Left ventricle myocardium inferior (tissue), 1 donor: ENCODE measurements at places on chromosomes 11 and 22. TPM values are rescaled to one million over a fixed set of nuclear protein-coding genes. Genes with fewer than 3 reads are reported as not detected.

GRCh38 chr11:2447951-2448650 is 3.3 kb downstream of the KCNQ1 start:
- H3K36me3 ChIP-seq: no peaks in the 10 kb centered on the region
- peak overlapping the region; percentile 66 for H3K4me3 ChIP-seq
- H3K27ac ChIP-seq: peak overlapping the region; percentile 58
- H3K27me3 ChIP-seq: peaks cover 31% of the 10 kb centered on the region
- DNase-seq: no peak

SEC14L6 gene
- total RNA-seq: not detected

GRCh38 chr22:43681731-43682360 is 130.3 kb downstream of the EFCAB6 start:
- H3K27ac ChIP-seq: no peak overlapping the region
- H3K36me3 ChIP-seq: no peaks in the 10 kb centered on the region
- H3K27me3 ChIP-seq: no peaks in the 10 kb centered on the region
- no peaks in the 10 kb centered on the region for H3K4me1 ChIP-seq
- H3K4me3 ChIP-seq: no peak overlapping the region

DNA sequence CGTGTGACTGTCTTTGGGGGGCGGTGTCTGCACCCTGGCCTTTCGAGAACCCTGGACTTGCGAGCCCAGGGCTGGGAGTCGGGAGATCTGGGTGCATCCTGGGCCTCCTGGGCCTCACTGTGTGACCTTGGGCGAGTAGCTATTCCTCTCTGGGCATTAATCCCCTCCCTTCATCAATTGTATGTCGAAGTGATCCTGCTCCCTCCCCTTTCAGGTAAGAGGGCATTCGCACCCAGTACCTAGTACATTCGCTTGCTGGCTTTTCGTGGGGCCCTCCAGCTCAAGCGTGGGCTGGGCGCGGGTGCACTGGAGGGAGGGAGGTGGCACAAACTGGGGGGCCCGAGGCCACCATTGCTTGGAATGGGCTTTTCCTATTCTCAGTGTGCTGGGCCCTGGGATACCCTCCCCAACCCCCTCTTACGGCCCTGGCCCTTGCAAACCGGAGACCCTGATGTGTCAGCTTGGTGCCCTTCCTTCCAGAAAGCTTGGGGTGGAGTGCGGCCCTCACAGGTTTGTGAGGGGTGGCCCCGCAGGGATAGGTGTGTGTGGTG is 530 bp downstream of the USP35 start:
- no peak for DNase-seq
- H3K4me3 ChIP-seq: peak overlapping the region; percentile 89
- H3K36me3 ChIP-seq: no peaks in the 10 kb centered on the region
- no peaks in the 10 kb centered on the region for H3K27me3 ChIP-seq
- H3K4me1 ChIP-seq: peaks cover 67% of the 10 kb centered on the region
